ENCODE measurements at places on chromosomes 7 and 10. TPM values are rescaled to one million over a fixed set of nuclear protein-coding genes. Genes with fewer than 3 reads are reported as not detected.

Gene NEUROD6
- not detected for polyA plus RNA-seq

Gene CPA2
- polyA plus RNA-seq: not detected

Gene MYOF
- 9.6 TPM for polyA plus RNA-seq

Gene FAM25A
- not detected for polyA plus RNA-seq

Gene TEX47
- polyA plus RNA-seq: not detected

Gene HTR5A
- not detected for polyA plus RNA-seq

Gene TRPV5
- not detected for polyA plus RNA-seq

Gene NPC1L1
- not detected for polyA plus RNA-seq

Gene MRLN
- not detected for polyA plus RNA-seq

Gene ICA1
- polyA plus RNA-seq: 34.8 TPM

Gene VGF
- polyA plus RNA-seq: 0.69 TPM

Data from cardiac muscle cell (in vitro differentiated cells and primary cell).